ENCODE measurements at places on chromosomes 12 and 14. TPM values are rescaled to one million over a fixed set of nuclear protein-coding genes. Genes with fewer than 3 reads are reported as not detected.
A peak's percentile ranks its signal among the peaks of the same experiment; 100 is the strongest.

GRCh38 chr14:67438969-67439368 lies 27.0 kb upstream of the PLEK2 start:
- H3K4me3 ChIP-seq, result no peak overlapping the region
- no peak for DNase-seq
- no peaks in the 10 kb centered on the region for H3K4me1 ChIP-seq
- peaks cover 40% of the 10 kb centered on the region for H3K27me3 ChIP-seq
- H3K27ac ChIP-seq, result no peak overlapping the region

DNA sequence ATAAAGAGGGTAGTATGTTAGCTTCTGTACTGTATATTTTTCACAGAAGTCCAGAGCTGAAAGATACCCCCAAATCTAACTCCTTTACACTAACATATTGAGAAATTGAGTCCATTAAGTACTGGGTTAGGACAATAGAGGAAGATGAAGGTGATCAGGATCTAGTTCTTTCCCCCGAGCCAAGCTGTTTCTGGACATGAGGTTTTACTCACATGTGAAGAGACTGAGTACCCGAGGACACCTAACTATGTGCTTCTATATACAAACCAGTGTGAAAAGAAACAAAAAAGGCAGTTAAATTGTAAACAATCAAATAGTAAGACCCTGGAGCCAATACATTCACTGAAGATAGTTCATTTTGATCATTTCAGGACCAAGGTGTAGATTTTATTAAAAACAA lies 3.8 kb upstream of the TRHDE start:
- H3K27ac ChIP-seq, result no peak overlapping the region
- H3K36me3 ChIP-seq, result no peaks in the 10 kb centered on the region
- DNase-seq, result no peak

SERPINA10 gene
- not detected for total RNA-seq

DNA sequence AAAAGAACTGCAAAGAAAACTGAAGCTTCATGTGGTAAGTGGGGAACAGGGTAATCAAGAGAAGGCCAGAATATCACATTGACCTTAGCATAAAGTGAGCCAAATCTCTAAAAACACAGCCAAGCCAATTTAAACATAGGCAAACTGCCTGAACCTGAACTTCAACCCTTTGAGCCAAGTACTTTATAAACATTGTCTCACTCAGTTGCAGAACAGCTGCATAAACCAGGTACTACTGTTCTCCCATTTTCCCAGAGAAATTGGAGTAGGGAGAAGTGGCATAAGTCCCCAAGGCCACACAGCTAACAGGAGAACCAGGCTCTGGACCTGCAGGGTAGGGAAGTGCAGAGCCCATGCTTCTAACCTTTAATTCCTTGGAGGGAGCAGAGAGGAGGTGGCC lies 30.4 kb upstream of the FKBP4 start:
- H3K36me3 ChIP-seq, result no peaks in the 10 kb centered on the region
- no peak for DNase-seq
- no peak overlapping the region for H3K27ac ChIP-seq
- H3K4me1 ChIP-seq, result no peaks in the 10 kb centered on the region
- peaks cover 12% of the 10 kb centered on the region for H3K27me3 ChIP-seq

DNA sequence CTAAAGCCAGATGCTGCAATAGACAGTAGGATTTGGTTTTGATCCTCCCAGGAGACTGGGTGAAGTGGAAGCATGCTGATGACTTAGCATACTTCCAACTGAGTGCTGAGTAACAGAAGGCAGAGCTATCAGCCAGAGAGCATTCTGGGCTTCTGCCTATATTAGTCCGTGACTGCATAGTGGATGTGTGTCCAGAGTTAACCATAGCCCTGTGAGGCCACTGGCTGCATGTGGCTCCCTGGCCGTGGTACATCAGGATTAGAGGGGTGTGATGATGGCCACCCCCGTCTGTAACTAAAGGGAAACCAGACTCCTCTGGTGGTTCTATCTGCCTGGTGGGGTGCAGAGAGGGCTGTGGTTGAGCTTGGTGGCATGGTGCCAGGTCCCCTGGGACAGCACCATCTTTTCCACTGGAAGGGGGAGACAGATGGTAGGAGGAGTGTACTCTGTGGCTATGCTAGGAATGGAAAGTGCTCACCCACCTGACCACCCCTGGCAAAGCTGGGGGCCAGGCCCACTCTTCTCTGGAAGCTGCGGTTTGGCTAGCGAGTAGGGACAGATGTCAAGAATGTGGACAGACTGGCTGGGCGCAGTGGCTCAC lies 27.4 kb downstream of the ABCD4 start:
- no peaks in the 10 kb centered on the region for H3K36me3 ChIP-seq
- H3K27me3 ChIP-seq, result no peaks in the 10 kb centered on the region
- DNase-seq, result peak; percentile 93
- peak overlapping the region; percentile 9 for H3K27ac ChIP-seq
- H3K4me1 ChIP-seq, result peaks cover 13% of the 10 kb centered on the region

NOVA1 gene
- total RNA-seq, result not detected

POLE2 gene
- total RNA-seq, result 4.4 TPM

- no peaks in the 10 kb centered on the region for H3K36me3 ChIP-seq
- DNase-seq, result no peak
- H3K4me3 ChIP-seq, result no peak overlapping the region
- H3K27me3 ChIP-seq, result peaks cover 8% of the 10 kb centered on the region
- no peak overlapping the region for H3K27ac ChIP-seq
Observed at GRCh38 chr12:21677204-21677603, 19.6 kb upstream of the LDHB start.
